Adrenal gland (tissue), 19 donors: ENCODE measurements at places on chromosomes 5 and 9. TPM values are rescaled to one million over a fixed set of nuclear protein-coding genes. Genes with fewer than 3 reads are reported as not detected.

PPP3R2 gene
- not detected for polyA plus RNA-seq

GALNT10 gene
- polyA plus RNA-seq: 5.6 TPM

IGFBPL1 gene
- 1.9 TPM for polyA plus RNA-seq

KCTD16 gene
- 0.55 TPM for polyA plus RNA-seq

MAMDC2 gene
- 3.0 TPM for polyA plus RNA-seq

NR4A3 gene
- polyA plus RNA-seq: 10.0 TPM

GABRA1 gene
- 1.4 TPM for polyA plus RNA-seq

FBP1 gene
- 61.1 TPM for polyA plus RNA-seq

C9 gene
- polyA plus RNA-seq: 0.53 TPM

CDKN2A gene
- polyA plus RNA-seq: 11.6 TPM

SPOCK1 gene
- polyA plus RNA-seq: 32.0 TPM
